ENCODE measurements at places on chromosomes 5 and 9.

DNA sequence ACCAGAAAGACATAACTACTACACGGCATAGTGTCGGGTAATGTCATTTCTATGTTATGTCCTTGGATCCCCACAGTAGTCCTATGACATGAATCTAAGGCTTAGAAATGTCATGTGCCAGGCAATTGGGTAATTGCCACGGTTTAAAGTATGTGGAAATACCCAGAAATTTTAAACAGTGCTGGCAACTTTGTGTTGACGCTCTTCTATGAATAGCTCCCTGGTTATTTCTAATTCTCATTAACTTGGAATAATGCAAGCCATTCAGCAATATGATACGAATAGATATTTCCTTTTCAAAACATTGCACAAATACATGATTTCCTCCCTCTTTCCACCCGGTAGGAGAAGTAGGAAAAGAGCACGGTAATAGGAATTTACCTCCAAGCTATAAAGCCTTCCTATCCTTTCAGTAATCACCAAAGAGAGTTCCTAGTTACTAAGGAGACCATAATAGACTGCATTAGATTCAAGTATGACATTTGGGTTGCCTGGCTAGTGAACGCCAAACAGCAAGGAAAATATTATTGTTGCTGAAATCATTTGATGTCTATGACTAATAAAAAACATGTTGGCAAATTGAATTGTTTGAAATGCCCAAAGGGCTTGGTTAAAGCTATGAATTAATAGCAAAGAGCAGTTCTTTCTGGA lies 168.4 kb downstream of the CCDC192 start:
- DNase-seq = no peak

DNA sequence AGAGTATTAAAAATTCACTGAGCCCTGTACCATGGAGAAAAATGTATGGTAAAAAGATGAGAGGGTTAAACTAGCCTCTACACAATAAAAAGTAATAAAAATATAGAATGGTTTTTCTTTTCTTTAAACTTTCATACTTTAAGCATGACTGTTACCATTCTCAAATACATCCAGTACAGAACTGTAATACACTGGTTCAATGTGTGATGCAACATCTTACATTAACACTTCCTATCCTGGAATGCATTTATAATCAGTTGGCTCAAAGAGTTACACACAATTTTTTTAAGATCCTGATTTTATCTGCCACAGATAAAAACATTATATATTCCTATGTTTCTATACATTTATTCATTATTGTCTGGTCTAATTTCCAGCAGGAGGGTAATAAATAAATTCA lies 4.7 kb downstream of the GNAQ start:
- no peak for DNase-seq

DNA sequence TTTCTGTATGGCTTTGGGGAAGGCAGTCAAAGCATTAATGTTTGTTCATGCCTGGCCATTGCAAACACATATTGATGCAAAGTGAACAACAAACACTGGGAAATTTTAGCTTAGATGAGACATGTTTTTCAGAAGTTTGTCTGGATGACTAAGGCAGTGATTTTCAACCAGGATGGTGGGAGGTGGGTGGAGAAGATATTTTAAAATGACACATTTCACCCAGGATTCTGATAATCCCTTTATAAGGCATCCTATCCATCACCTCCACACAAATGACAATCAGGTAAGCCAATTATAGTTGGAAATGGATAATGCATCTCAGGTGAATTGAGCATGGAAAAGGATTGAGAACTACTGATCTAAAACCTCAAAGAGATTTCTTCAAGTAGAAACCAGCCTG lies 57.4 kb upstream of the SV2C start:
- no peak for DNase-seq

DNA sequence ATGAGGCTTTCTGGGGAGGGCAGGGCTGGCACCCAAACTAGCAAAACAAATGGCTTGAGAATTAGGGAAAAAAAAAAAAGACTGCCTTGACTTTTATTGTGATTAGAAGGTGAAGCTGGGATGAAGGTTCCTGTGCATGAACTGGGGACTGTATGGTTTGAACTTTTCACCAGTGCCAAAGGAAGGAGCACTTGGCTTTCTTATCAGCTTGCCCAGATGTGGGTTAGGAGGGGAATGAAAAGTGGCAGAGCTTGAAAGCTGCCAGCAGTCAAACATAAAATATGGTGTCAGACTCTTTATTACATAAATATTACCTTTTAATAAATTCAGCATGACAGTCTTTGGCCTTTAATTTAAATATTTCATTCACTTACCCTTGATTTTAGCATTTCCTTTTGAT lies 182.5 kb downstream of the PSAT1 start:
- DNase-seq = no peak

GRCh38 chr9:114302727-114303126 lies 20.2 kb upstream of the ORM1 start:
- no peak for DNase-seq

GRCh38 chr9:687034-687785 lies 154.3 kb upstream of the DMRT1 start:
- no peak for DNase-seq

DNA sequence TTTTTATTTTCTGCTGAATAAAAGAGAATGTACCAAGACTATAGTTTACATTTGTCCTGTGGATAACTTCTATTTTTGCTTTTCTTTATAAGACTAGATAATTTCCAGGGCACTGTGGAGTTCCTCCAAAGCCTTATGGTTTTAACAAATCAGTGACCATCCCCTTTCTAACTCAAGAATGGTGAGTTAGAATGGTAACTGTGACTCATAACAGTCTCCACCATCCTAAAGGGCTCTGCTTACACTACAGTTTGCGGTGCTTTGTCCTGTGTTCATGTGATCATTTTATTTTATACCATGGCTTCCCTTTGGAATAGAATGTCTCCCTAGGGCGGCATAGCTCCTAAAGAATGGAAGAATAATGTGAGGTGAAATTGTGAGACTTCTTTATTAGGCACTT lies 30.2 kb downstream of the WDR36 start:
- no peak for DNase-seq

DNA sequence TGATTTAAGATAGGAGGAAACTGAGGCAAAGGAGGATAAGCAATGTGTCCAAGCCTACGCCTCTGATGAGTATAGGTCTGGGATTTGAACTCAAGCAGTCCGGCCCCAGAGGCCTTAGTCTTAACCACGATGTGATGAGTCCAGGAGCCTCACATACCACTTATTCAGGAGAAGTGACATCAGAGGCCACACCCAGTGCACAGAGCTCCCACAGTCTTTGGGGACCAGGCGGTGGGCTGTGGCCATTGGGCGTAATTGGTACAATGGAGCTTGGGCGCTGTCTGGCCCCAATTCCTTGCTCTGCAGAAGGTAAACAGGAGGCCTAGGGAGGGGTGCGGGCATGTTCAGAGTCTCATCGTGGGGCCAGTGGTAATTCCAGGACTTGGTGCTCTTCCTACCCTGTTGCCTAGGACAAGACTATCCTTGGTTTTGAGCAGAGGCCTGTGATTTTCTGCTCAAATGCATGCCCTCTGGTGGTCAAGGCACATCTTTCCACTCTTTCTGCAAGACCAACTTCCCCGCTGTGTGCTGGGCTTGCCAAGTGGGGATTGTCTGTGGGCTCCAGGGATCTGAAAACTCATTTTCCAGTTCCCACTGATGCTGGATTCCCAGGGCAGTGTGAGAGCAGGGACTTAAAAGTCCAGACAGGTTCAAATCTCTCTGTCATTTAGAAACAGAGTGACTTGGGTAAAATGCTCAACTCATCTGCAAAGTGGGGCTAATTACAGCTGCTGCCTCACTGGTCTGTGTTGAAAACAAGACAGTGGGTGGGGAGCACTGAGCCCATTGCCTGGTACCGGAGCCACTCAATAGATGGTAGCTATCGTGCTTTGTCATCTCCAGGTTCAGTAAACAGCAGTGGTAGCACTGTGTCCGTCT lies 15.8 kb downstream of the NDST1 start:
- DNase-seq = peak; percentile 6

GRCh38 chr9:79551586-79551985 lies 20.2 kb upstream of the TLE4 start:
- no peak for DNase-seq

DNA sequence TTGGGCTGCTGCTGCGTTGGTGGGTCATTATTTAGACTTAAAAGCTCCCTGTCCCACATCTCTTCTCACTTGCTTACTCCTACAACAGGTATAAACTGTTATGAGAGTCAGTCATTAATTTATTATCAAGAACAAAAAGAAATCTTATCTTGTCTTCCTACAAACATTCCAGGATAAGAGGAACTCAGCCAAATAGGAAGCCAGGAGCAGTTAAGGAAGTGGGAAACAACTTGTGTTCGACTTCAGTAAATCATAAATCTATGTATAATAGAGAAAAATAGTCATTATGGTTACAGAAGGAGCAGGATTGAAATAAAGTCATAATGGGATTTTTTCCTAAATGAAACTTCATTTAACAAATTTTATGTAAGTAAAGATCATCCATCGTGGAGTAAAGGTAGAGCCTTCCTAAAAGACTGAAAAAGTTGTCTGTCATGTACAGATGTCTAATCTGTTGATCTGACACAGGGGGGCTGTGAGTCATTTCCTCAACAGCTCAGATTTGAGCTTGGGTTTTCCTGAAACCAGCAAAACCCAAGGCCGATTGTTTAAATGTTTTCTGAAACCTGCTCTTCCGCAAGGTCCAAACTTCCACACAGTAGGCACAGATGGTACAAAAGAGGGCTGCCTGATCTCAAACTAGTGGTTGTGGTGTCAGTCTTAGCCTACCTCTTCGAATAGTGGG lies 25.3 kb upstream of the LRRTM2 start:
- DNase-seq = no peak

GRCh38 chr9:133113163-133113948 lies 7.7 kb downstream of the RALGDS start:
- no peak for DNase-seq

GRCh38 chr9:21047281-21047691 lies 15.8 kb upstream of the HACD4 start:
- no peak for DNase-seq

- DNase-seq = no peak
Observed at GRCh38 chr9:91690540-91691249, 259.3 kb downstream of the ROR2 start.

All from NCI-H446 treated with DMSO at 0.1 percent for 48 hours (cell line).